NCI-H1417 (cell line): ENCODE measurements at places on chromosomes 2 and 18.

DNA sequence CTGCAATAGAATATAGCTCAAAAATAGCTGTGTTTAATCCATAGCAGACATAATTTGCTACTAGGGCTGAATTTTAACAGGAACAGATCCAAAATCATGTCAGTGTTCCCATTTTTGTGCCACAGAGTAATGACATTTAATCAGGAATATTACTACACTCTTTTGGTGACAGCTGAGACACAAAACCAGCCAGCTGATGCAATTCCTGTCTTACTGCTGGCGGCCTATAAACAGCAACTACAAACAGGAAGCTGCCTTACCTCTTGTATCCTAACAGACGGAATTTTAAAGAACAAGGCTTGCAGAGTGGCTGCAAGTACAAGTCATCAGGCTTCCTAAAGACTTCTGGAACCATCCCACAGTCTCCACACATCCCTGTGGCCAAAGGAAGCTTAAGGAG, 218.1 kb downstream of the ZNF521 start:
- DNase-seq, result no peak

GRCh38 chr2:241131531-241131930, 17.7 kb downstream of the PASK start:
- DNase-seq, result no peak

- no peak for DNase-seq
Measured at GRCh38 chr2:100214265-100214971, 72.0 kb upstream of the AFF3 start.

DNA sequence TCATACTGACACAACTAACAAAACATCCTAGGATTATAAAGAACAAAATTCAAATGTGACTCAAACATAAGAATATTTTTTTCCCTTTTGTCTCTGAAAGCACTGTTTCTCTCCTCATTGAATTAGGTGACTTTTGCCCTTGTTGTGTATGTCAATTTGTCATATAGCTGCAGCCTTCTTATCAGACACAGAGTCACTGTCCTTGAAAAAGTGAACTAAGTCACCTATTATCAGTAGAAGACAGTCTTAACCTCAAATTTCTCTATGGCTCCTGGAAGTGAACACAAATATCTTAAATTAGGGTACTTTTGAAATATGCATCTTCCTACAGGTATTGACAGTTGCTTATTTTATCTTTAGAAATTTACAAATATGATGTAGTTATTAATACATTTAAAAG, 360.6 kb downstream of the NBAS start:
- no peak for DNase-seq

GRCh38 chr18:887716-888115, 17.0 kb upstream of the ADCYAP1 start:
- DNase-seq, result no peak

- DNase-seq, result no peak
Measured at GRCh38 chr2:15674637-15675455, 83.2 kb downstream of the DDX1 start.

DNA sequence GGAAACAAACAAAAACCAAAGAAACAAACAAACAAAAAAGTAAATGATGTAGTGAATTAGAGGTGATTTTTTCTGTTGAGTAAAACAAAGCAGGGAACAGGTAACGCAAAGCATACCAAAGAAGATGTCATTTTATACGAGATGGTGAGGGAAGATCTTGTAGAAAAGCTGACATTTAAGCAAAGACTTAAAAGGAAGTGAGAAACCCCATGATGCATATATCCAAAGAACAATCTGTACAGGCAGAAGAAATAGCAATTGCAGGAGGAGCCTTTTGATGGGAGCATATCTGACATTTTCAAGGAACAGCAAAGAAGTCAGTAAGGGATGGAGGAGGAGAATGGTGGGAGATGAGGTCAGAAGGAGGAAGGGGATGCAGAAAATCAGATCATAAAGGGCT, 63.0 kb downstream of the KIDINS220 start:
- DNase-seq, result no peak

DNA sequence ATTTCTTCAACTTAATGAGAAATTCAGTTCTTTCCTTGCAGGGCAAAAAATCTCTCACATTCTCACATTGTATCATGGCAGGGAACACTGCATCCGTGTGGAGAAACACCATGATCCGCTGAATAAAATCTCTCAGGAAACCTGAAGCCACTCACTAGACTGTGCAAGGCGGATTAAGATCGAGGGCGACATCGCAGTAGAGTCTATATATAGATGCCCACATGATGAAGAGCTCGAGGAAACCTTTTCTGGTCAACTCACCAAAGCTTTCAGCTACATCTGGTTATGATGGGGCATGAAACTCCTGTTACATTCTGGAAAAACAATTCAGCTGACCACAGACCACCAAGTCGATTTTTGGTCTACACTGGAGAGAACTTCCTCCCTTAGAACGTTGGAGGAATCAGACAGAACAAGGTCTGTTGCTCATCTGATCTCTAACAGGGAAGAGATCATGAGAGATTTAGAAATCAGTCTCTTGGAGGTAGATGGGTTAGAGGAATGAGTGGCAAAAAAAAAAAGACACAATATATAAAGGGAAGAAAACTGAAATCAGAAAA, 162.9 kb upstream of the ZNF516 start:
- DNase-seq, result no peak

DNA sequence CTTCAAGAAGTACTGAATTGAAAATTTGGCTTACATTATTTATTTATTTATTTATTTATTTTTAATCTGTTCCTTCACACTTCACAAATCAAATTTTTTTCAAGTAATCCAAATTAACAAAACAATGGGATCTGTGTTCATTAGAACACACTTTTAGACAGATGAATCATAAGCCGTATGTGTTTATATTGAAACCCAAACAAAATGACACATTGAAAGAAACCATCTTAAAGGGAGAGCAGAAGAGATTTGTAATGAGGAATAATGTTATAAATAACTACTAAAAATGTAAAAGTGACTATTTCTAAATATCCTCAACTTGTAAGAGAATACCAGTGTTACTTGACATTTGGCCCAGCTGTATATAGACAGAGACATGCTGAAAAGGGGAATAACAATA, 991.0 kb upstream of the CHAC2 start:
- no peak for DNase-seq

GRCh38 chr2:105915005-105915558, 170.4 kb downstream of the NCK2 start:
- no peak for DNase-seq

GRCh38 chr2:67923696-67924095, 139.1 kb downstream of the C1D start:
- DNase-seq, result peak; percentile 64

GRCh38 chr2:190718652-190719526, 70.0 kb downstream of the NAB1 start:
- no peak for DNase-seq

DNA sequence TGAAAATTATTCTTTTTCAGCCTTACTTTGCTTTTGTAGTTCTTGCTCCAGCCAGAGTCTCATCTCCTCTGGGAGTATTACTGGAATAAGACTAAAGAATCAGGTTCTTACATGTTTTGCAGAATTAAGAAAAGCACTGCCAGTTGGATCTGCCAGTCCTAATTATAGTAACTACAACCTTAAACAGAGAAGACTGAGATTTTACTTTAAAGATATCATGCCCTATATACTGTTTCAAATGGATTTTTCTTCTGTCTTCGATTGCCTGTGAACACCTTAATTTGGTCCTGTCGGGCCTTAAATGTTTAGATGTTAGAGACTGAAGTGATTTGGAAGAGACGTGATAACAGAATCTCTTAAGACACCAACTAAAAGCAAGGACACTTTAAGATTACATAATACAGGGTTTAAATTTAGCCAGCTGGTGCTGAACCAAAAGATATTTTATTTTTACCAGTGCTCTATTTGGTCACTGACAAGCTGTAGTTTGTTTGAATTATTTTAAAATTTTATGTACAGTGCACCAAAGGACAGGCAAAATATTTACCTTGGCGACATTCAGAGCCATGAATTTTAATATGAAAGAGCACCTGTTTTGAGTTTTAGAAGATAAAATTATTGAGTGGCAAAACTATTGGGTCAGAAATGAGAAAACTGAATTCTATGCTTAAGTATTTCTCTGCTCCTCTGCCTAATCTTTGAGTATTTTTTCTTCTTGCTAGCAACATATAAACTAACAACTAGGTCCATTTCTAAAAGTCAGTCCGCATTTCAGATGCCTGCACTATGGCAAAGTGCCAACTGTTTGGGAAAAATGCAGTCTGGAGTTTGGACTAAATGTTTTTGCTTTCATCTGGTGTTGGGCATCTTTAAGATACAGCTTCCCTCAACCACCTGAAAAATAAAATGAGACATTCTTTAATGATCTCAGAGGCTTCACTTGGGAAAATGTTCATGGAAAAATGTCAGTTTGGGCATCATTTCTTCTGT, 300.0 kb downstream of the XIRP2 start:
- no peak for DNase-seq

GRCh38 chr2:100407073-100407472, 10.4 kb downstream of the CHST10 start:
- DNase-seq, result no peak

- DNase-seq, result no peak
Measured at GRCh38 chr18:36761186-36761698, 67.6 kb downstream of the TPGS2 start.

DNA sequence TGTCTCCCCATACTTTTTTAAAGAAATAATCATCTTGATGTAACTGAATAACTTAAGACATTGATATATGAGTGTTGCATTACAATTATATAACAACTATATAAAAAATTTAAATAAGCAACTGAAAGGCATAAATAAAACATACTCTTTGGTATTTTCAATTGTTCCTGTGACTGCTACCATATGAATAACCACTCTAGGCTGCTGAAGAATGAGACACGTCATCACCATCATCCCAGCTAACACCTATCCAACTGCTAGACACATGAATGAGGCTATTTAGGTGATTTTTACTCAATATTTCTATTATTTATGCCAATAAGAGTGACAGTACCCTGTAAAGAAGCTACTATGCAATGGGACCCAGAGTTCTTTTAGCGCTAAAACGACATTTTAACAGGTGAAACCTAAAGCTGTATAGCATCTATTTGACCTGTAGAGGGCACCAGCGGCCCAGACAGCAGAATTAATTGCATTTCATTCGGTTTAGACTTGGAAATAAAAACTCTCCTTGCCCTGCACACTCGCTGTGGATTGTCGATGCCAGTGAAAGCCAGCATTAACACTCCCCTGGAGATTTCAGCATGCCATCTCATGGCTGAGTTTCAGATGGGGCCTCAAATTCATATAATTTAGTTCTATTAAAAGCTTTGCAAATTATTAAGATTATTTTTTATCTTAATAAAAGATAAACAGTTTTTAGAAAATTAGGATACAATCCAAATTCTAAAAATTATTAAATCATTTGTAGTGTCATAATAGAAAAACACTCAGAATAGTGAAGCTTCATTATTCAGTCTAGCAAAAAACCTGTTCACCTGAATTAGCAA, 89.4 kb upstream of the MAP2 start:
- peak; percentile 57 for DNase-seq

GRCh38 chr2:127055786-127056076, 51.2 kb downstream of the BIN1 start:
- DNase-seq, result no peak

GRCh38 chr2:46001741-46002506, 295.3 kb upstream of the EPAS1 start:
- DNase-seq, result no peak

- no peak for DNase-seq
Measured at GRCh38 chr2:226426292-226426736, 373.3 kb downstream of the IRS1 start.

DNA sequence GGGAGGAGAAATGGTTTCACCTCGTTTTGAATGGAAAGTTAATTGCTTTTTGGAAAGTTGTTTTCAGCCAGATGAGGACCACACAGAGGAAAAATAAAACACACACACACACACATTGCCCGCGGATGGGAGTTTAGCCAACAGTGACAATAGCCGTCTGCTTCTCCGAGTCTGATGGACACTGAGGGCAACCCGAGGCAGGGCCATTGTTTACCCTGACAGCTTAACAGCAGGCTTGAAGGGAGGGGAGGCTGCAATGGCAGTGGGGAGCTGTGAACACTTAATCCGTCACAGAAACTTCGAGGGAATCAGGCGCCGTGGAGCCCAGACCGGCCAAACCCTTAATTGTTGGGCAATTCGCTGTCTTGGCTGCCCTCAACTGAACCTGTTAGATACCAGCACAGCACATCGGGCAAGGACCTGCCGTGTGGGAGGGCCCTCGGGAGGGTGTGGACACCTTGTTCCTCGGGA, 145.9 kb downstream of the ACKR3 start:
- no peak for DNase-seq

- DNase-seq, result no peak
Measured at GRCh38 chr18:2963048-2963447, 49.9 kb downstream of the LPIN2 start.

GRCh38 chr2:173217116-173217840, 137.4 kb upstream of the CDCA7 start:
- DNase-seq, result no peak

DNA sequence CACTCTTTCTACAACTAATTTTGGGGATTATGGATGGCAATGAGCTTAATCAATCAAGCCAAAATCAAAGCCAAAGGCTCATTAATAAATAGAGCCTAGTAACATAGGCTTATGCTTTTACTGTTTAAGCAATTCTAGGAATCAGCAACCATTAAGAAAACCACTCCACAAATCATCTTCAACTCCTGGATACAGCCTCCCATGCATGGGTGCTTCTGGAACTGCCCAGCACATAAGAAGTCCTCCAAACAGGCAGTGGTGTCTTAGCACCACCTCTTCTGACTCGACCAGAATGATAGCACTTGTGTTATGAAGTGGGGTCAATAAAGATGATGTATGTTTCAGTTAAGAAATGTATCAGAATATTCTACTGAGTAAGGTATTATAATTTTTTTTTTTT, 104.4 kb upstream of the SERPINE2 start:
- peak; percentile 21 for DNase-seq

GRCh38 chr2:143428700-143429099, 299.5 kb downstream of the ARHGAP15 start:
- DNase-seq, result no peak

DNA sequence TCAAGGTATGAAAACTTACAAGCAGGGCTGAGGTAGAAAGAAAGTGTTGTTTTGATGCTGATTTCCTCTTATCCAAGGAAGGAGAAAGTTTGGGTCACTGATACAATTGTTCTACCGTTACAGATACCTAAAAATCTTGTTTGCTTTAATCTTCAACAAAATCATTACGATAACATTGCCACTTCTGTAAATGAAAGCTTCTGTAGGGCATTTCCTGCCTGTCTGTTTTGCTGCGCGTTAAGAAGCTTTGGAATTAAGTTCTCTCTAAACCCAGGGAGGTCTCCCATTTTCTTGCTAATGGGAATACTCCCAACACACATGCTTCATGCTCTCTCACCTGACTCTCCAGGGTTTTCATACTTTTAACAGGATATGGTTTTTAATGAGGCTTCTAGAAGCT, 258.5 kb downstream of the PTGR3 start:
- DNase-seq, result no peak
